ENCODE measurements at places on chromosomes 12 and 14. TPM values are rescaled to one million over a fixed set of nuclear protein-coding genes. Genes with fewer than 3 reads are reported as not detected.

PLD4 gene
- 15.3 TPM for total RNA-seq

GDF3 gene
- not detected for total RNA-seq

PRB2 gene
- total RNA-seq = not detected

NFATC4 gene
- total RNA-seq = 0.10 TPM

CLEC4D gene
- 10.9 TPM for total RNA-seq

MIP gene
- total RNA-seq = not detected

TBX5 gene
- total RNA-seq = not detected

CCDC175 gene
- total RNA-seq = 0.84 TPM

LHX5 gene
- total RNA-seq = not detected

ANKS1B gene
- 0.21 TPM for total RNA-seq

TPH2 gene
- total RNA-seq = not detected

CCDC196 gene
- total RNA-seq = not detected

RNASE12 gene
- total RNA-seq = not detected

ACRBP gene
- 24.1 TPM for total RNA-seq

C3AR1 gene
- total RNA-seq = 10.3 TPM

IL25 gene
- not detected for total RNA-seq

LRTM2 gene
- 0.10 TPM for total RNA-seq

IKBIP gene
- 3.4 TPM for total RNA-seq

IKZF4 gene
- 1.3 TPM for total RNA-seq

KIF5A gene
- total RNA-seq = 0.21 TPM

TCL1A gene
- 3.0 TPM for total RNA-seq

All from mononuclear cell (primary cell).